ENCODE measurements at places on chromosomes 12 and 14. TPM values are rescaled to one million over a fixed set of nuclear protein-coding genes. Genes with fewer than 3 reads are reported as not detected.

VWF gene
- 4.4 TPM for total RNA-seq

PZP gene
- total RNA-seq, result not detected

KLRK1 gene
- total RNA-seq, result not detected

HAL gene
- total RNA-seq, result under 0.01 TPM

FZD10 gene
- not detected for total RNA-seq

KRT77 gene
- total RNA-seq, result not detected

PRR4 gene
- total RNA-seq, result 0.28 TPM

SERPINA5 gene
- total RNA-seq, result under 0.01 TPM

KRT72 gene
- total RNA-seq, result not detected

KLHDC1 gene
- 1.9 TPM for total RNA-seq

SDS gene
- total RNA-seq, result not detected
